ENCODE measurements at places on chromosomes 5 and 9.

GRCh38 chr9:130543859-130544258 lies 35.5 kb upstream of the FUBP3 start:
- DNase-seq: no peak

GRCh38 chr5:108257996-108258395 lies 123.9 kb downstream of the FBXL17 start:
- DNase-seq: no peak

GRCh38 chr9:137666955-137667670 lies 48.3 kb downstream of the EHMT1 start:
- DNase-seq: no peak

- DNase-seq: no peak
These were observed 116.0 kb downstream of the TENT4A start for GRCh38 chr5:6829150-6829784.

- no peak for DNase-seq
These were observed 96.7 kb upstream of the RETREG1 start for GRCh38 chr5:16713386-16713928.

GRCh38 chr9:87064311-87064710 lies 117.0 kb upstream of the GAS1 start:
- no peak for DNase-seq

- no peak for DNase-seq
These were observed 5.5 kb downstream of the NEK6 start for GRCh38 chr9:124263213-124263612.

DNA sequence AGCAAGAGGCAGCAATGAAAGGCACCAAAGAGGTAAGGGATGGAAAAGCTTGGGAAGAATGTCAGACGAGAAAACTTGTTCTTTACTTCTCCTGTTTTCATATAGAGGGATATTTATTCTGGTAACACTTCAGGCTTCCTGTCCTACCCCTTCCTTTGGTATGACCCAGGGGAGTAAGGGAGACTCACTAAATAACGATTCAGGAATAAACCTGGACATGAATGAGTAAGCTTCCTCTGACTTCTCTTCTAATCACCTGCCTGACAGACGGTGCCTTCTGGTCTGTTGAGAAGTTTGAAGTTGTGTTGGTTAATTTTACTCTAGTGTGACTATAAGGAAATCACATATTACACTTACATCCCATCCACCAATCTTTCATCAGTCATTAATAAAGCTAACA lies 461.2 kb downstream of the CDH12 start:
- no peak for DNase-seq

GRCh38 chr9:121348221-121348620 lies 21.8 kb downstream of the STOM start:
- DNase-seq: no peak

DNA sequence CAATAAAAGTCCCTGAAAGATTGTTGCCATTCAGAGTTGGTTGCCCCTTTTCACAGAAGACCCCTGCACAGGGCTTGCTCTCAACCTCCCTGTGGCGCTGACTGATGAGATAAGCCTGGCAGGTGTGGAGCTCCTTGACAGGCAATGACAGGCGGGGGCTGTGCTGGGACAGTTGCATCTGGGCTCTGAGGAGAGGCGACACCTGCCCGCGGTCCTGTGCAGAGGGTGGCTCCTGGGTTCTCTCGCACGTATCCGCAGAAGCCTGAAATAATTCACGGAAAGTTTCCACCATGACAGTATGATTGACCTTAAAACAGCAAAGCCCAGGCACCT lies 19.8 kb upstream of the EXOC3 start:
- DNase-seq: no peak

DNA sequence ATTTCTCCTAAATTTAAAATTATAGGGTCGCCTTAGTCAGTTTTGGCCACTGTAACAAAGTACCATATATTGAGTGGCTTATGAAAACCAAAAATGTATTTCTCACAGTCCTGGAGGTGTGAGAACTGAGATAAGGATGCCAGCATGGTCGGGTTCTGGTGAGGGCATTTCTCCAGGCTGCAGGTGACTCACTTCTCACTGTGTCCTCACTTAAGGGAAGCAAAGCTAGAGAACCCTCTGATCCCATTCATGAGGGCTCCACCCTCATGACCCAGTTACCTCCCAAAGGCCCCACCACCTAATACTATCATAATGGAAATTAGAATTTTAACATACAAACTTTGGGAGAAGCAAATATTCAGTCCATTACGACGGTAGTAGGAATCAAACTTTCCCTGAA lies 75.1 kb upstream of the FBN2 start:
- DNase-seq: no peak

GRCh38 chr9:93319992-93320500 lies 131.4 kb upstream of the FAM120A start:
- DNase-seq: no peak

DNA sequence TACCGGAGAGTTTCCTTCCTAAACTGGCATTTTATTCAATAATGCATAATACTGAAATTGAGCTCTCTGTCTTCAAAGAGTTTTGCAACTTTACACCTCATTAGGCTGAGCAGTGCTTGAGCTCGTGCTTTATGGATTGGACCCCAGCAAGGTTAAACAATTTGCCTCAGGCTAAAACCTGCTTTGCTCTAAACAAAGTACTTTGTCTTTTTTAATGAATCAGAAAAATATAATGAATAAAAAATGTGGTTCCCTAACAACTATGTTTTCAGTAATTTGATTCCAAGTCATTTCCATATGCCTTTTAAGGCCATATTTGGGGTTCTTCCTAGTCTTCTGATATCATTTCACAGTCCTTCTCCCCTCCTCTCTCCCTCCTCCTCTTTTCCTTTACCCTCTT lies 20.0 kb downstream of the ZNF366 start:
- no peak for DNase-seq

DNA sequence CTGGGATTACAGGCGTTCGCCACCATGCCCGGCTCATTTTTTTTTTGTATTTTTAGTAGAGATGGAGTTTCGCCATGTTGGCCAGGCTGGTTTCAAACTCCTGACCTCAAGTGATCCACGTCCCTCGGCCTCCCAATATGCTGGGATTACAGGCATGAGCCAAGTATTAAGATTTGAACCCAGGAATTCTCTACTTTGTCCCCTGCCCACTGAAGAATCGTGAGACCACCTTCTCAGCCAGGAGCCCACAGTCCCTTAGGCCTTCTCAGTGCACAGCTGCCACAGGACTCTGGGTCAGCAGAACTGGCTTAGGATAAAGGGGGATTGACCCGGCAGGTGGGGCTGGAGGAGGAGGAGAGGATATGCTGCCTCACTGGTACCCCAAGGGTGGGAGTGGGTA lies 13.4 kb downstream of the OLFML2A start:
- DNase-seq: no peak

DNA sequence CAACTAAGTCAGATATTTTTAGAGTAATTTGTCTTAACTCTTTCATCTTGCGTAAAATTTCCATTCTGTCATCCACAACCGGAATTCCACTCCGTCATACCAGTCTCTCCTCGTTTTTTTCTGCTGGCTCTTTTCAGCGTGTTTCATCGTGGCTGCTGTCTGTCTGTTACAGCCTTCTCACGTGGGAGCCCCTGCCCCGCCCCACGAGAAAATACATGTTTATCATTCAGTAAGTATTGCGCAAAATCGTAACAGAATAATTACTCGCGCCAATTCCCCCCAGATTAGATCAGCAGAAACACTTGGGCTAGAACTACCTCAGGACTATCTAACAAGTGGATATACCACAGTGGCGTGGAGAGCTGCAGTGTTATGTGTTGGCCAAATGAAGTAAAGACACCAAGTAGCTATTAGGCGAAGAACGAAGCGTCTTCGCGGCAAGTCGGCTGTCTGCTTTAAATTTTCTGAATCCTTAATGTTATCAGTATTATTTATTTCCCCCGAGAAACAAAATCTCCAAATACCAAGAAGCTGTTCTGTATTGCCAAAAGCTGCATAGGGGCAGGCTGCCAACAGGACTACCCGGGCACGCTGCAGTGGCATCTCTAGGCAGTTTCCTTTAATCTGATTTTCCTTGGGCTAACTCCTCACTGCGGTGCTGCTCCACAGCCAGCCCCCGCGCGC lies 566 bp upstream of the FOCAD start:
- peak; percentile 5 for DNase-seq

GRCh38 chr5:73815631-73816030 lies 189.6 kb downstream of the ARHGEF28 start:
- DNase-seq: no peak

GRCh38 chr5:2721385-2722138 lies 29.9 kb downstream of the IRX2 start:
- DNase-seq: no peak

- no peak for DNase-seq
These were observed 21.2 kb upstream of the PCSK5 start for GRCh38 chr9:75869236-75869635.

- DNase-seq: peak; percentile 77
These were observed at the start of gene PAIP1 for GRCh38 chr5:43556857-43557542. Gene PAIP1 (minus strand): TSS chr5:43557077. CDS start chr5:43556846, 231 bp downstream.

- no peak for DNase-seq
These were observed 53.2 kb downstream of the GALNT10 start for GRCh38 chr5:154243736-154244135.

DNA sequence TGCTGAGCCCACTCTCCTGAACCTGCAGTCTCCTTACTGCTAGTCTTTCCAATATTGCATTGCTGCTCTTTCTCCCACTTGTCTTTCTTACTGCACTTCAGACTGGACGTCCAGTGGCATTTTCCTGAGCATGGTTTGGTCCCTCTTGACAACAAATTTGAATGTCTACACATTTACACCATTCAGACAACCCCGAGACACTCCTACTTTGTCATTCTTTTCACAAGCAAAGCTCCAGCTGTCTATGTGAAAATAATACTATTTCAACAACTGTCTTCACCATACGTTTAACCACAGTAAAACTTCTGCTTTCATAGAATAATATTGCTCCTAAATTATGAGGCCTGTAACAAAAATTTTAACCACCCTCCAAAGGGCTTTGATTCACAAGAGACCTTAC lies 10.4 kb upstream of the APTX start:
- DNase-seq: no peak

DNA sequence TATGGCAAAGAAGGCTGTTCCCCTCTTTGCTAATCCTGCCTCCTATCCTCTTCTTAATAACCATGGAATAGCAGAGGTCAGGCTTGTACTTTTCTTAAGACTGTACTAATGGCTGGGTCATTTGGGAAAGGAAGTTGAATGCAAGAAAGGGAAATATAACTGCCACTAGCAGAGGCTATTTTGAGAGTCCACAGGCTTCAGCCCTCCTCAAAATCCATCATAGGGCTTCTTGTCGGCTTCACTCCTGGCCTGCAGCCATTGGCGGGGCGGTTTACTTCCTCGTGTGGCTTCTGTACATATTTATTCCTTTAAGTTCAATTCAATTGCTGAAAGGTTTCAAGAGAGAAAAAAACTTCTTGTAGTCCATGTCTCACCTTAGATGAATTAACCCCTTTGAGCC lies 2.8 kb upstream of the PARP8 start:
- DNase-seq: no peak

GRCh38 chr9:111691672-111692329 lies 30.4 kb downstream of the GNG10 start:
- no peak for DNase-seq

DNA sequence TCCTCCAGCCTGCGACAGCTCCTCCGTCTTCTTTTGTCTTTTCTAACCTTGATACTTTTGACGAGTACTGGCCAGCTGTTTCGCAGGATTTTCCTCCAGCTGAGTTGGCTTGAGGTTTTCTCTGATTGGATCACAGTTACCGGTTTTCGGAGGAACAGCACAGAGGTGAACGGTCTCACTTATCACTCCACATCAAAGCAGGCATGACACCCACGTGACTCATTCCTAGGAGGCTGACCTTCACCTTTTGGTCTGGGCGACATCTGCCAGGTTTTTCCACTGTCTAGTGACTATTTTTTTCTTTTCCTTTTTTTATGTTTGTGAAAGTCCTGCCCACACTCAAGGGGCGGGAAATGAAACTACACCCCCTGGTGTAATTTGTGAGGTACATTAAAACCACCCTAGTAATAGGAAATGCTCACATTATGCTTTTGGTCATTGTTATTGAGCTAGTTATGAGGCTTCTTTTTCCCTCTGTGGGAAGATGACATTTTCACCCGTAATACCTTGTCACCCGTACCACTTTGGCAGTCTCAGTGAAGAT lies 319.2 kb downstream of the GADD45G start:
- no peak for DNase-seq

- DNase-seq: no peak
These were observed 518.7 kb upstream of the MEF2C start for GRCh38 chr5:89401659-89402058.

GRCh38 chr5:170552621-170553115 lies 48.8 kb downstream of the KCNIP1 start:
- DNase-seq: no peak

- no peak for DNase-seq
These were observed 62.4 kb downstream of the PJA2 start for GRCh38 chr5:109347252-109347888.

DNA sequence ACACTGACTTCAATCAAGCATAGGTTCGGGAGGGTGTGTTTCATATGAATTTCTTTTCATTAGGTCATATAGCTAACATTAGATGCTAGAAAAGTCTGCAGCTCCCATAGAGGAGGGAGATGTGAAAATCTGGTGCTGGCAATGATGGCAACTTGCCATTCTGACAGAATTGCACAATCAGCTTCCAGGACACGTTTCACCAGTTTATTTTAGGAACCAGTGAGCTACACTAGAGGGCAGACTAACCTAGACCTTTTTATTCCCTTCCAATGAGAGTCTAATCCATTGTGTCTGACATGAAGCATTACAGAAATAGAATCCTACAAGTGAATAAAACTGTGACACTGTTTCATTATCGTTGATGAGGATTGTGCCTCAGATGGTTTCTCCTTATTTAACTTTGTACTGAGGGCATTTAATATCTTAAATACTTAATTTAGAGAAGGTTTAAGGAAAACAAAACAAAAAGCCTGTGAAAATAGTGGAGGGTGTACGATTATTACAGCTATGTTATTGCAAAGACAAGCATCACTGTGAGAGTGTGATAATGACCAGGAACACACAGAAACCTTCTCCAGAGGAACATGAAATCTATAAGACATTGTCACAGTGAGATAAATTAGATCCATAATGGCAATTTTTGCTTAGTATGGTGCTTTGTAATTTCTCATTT lies 363.3 kb upstream of the RPS23 start:
- DNase-seq: peak; percentile 7

DNA sequence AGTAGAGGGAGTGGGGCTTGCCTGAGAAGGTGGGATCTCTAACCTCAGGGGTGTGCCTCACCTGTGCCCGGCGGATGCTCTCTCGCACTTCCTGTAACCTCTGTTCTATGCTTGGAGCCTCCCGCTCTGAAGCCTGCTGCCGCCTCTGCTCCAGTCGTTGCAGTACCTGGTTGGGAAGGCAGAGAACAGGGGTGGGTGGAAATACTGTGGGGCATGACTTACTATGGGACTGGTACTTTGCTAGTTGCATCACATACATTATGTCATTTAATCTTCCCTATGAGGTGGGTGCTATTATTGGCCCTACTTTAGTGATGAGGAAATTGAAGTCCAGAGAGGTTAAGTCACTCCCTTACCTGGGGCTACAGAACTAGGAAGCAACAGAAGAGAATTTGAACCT lies 5.2 kb downstream of the FCHSD1 start:
- no peak for DNase-seq

Data from GM12892 (cell line).